ENCODE measurements at places on chromosomes 4 and X. TPM values are rescaled to one million over a fixed set of nuclear protein-coding genes. Genes with fewer than 3 reads are reported as not detected.

Gene ARR3
- not detected for polyA plus RNA-seq

Gene GLRA2
- not detected for polyA plus RNA-seq

Gene CXCL11
- not detected for polyA plus RNA-seq

GRCh38 chr4:1752284-1753041 lies 31.1 kb downstream of the TACC3 start:
- peaks cover 10% of the 10 kb centered on the region for H3K4me1 ChIP-seq
- no peak for DNase-seq
- no peaks in the 10 kb centered on the region for H3K36me3 ChIP-seq
- H3K27me3 ChIP-seq = no peaks in the 10 kb centered on the region

- H3K27ac ChIP-seq = no peak overlapping the region
- H3K4me3 ChIP-seq = no peak overlapping the region
- H3K4me1 ChIP-seq = no peaks in the 10 kb centered on the region
- no peaks in the 10 kb centered on the region for H3K36me3 ChIP-seq
These were observed 95.6 kb upstream of the PRR32 start for GRCh38 chrX:126723881-126724280.

DNA sequence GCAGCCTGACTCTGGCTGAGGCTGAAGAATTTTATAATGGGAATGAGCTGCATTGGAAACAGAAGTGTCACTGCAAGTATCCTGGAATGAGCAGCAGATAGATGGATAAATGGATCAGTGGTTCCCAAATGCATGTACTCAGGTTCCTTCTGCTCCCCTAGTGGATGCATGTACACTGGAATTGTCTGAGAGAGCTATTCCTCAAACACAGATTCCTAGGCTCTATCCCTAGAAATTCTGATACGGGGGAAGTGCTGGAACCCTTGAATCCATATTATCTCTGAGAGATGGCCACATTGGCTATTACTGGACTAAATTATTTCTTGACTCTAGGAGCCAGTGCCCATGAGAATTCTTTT lies 64.8 kb downstream of the TMEM131L start:
- H3K27ac ChIP-seq = peak overlapping the region; percentile 68
- peaks cover 58% of the 10 kb centered on the region for H3K4me1 ChIP-seq
- H3K36me3 ChIP-seq = no peaks in the 10 kb centered on the region
- H3K27me3 ChIP-seq = no peaks in the 10 kb centered on the region
- no peak overlapping the region for H3K4me3 ChIP-seq

Data from naive thymus-derived CD4-positive, alpha-beta T cell (primary cell).